ENCODE measurements at places on chromosomes 11 and 22.

DNA sequence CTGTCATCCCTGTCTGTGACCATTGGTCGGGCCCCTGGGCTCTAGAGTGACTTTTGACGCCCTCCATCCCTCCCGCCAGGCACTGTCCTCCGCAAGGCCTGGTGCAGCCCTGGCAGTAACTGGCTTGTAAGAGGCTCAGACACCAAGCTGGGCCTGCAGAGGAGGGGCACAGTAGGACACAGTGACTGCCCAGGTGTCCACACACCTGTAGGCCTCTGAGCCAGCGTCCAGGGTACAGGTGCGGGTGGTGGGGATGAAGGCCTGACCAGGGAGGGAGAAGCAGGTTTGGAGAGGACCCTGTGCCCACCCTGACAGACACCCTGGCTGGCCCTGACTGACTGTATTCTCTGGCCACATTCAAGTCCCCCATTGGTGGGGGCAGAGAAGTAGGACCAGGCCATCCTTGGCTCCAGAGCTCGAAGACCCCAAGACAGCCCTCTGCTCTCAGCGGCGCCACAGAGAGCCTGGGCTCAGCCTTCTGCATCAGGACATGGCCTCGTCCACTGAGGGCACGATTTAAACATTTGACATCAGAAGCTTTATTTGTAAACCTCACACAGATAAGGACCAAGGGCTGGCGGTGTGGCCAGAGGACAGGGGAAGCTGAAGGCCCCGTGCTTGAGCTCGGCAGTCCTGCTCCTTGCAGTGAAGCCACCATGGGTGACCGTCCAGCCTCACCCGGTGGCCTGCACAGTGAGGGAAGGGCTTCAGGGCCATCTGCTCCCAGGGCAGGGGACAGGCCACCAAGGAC, 31.4 kb downstream of the PPIL2 start:
- no peak for DNase-seq

DNA sequence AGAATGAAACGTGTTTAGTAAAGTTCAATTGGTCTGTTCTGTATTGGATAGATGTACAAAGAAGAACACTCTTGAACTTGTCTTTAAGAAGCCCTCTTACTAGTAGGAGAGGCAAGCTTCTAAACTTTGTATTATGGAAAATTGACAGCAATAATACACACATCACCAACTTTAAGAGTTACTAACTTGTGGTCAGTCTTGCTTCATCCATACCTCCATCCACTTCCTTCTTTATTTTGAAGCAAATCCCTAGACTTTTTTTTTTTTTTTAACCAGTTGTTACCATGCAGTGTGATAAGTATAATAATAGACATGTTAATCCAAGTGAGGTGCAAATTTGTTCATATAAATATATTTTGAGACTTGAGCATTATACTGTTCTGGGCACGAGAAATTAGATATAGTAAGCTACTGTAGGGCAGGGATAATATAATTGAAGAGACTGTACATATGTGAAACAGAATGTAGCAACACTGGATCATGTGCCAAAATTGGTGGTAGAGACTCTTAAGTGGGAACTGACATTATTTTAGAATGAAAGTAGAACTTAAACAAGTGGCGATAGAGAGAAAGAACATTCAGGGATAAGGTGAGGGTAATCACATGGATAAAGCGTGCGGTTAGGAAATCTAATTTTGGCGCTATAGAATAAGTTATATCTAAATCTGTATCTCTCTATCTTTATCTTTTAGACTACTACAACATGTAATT, 6.5 kb downstream of the FAR1 start:
- no peak for DNase-seq

- no peak for DNase-seq
Measured at GRCh38 chr11:113444502-113445123, 30.6 kb downstream of the DRD2 start.

GRCh38 chr11:45745065-45745811, 59.7 kb upstream of the SLC35C1 start:
- DNase-seq = no peak

DNA sequence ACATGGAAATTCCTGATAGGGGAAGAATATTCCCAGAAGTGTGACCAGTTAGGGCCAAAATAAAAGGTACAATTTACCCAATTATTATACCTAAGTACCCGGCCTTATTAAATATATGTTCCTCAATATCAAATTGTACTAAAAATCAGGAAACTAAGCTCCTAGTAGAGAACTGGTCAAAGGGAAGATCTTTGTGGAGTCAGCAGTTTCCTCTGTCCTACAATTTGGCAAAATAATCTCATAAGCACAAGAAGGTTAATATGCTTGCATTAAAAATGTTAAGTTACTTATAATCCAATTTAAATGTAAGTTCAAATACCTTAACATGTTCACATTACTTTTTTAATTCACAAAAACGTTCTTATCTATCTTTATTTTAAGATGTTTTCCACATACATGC, 10.3 kb downstream of the TTC28 start:
- DNase-seq = no peak

GRCh38 chr11:33358150-33358831, 101.1 kb downstream of the HIPK3 start:
- no peak for DNase-seq

- DNase-seq = no peak
Measured at GRCh38 chr22:50628543-50629134, 687 bp upstream of the ARSA start.

GRCh38 chr11:58577555-58578135, 1.2 kb upstream of the ZFP91 start:
- DNase-seq = no peak

- no peak for DNase-seq
Measured at GRCh38 chr11:65918211-65919140, at the start of gene C11orf68. Gene C11orf68 (minus strand): TSS chr11:65919062. CDS start chr11:65919031, 31 bp downstream.

DNA sequence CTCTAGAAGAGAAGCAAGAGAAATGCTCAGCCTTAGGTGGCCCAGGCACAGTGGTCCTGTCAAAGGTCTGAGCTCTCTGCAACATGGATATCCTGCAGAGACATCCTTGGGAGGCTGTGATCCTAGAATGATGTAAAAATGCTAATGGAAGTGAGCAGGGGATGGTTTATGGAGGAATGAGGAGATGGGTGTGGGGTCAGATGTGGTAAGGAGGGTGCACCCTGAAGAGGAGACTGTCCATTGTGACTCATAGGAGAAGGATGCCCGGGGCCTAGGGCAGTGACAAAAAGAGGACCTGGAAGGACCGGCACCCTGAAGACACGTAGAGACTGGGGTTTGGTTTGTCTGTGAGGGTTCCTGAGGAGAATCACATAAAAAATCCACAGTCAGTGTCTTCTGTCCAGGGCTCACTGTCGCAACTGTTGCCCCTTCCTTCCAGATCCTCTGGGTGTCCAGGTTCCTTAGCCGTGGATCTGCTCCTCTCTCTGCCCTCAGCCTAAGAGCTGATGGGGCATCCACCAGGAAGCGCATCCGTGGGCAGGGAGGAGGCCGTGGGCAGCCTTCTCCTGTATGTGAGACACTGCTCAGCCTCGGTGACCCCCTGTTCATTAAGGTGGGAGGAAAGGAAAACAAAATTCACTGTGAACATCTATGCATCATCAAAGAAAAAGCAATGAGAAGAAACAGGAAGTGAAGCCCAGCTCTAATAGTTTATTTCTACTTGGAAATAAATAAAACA, 110.7 kb downstream of the VPREB1 start:
- DNase-seq = no peak

GRCh38 chr22:48889209-48889830, 938.4 kb downstream of the BRD1 start:
- DNase-seq = no peak

DNA sequence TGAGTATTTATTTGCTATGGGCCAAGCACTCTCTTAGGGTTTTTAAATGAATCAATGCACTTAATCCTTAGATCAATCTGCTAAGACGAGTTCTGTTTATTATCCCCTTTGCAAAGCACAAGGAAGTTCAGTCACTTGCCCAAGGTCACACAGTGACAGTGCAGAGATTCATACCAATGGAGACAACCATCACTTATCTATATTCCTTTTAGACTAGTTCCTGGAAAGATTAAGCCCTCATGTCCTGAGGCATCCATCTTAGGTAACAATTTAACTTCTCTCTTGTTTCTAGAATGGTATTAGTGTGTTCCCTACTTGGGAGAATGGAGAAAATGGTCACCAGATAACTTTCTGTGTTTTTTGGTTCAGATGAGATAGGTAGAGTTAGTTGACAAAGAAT, 28.3 kb downstream of the NF2 start:
- DNase-seq = no peak

GRCh38 chr22:27514601-27515523, 286.7 kb downstream of the MN1 start:
- DNase-seq = no peak

DNA sequence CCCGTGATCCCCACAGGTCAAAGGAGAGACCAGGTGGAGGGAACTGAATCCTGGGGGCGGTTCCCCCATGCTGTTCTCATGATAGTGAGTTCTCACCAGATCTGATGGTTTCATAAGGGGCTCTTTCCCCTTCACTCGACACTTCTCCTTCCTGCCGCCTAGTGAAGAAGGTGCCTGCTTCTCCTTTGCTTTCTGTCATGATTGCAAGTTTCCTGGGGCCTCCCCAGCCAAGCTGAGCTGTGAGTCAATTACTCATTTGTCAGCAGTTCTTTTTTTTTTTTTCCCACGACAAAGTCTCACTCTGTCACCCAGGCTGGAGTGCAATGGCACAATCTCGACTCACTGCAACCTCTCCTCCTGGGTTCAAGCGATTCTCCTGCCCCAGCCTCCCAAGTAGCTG, 1530.4 kb downstream of the BRD1 start:
- DNase-seq = no peak

- DNase-seq = no peak
Measured at GRCh38 chr11:1534171-1534570, 37.9 kb downstream of the DUSP8 start.

DNA sequence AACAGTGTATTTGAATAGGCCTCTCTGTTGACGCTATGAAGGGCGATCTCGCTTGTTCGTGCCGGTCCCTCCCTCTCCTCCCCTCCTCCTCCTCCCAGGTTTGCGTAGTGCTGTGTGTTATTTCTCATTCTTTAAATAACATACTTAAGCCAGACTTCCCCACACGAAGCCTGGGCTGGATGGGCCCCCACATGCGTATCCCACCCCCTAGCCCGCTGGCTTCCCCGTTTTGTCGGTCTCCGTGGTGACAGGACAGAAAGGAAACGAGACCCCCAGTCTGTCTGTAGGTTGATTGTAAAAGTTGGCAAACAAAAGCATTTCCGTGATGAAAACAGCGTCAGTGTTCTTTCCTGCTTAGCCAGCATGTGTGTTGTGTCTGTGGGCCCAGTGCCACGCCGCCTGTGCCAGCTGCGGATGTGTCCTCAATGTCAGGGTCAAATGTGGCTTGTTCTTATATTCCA, 27.3 kb downstream of the FAM118A start:
- DNase-seq = no peak

GRCh38 chr11:76664578-76665061, 5.9 kb downstream of the LRRC32 start:
- no peak for DNase-seq

GRCh38 chr11:833114-833791, 501 bp downstream of the CD151 start:
- DNase-seq = no peak

GRCh38 chr11:16226245-16226644, 130.1 kb downstream of the SOX6 start:
- DNase-seq = no peak

DNA sequence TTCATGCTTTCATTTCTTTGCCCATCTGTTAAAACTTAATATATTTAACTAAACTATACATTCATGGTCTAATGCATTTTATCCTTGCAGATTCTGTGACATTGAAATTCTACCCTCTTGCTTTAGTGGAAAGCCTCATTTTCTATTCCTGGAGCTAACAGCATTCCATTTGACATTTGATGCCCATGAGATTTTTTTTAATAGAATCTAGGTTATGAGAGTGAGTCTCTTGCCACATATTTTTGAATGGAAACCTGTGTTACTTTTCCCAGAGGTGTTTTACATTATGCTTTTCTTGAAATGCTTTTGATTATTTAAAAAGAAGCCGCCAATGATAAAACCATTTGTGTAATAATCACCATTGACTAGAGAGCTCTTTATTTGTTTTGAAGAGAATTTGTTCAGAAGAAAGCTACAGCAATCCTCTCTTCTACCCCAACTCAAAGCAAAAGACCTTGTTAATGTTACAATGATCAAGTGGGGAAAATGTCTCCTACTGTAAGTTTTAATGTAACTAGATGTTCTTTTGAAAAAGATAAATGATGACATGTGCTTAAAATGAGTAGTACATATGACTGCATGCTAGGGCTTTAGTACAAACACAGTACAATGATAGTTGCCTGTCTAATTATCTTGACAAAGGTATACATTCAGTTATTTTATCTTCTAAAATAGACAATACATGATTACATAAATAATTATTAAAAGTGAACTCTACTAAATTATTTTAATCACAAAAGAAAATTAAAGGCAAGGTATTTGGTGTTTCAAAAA, 67.3 kb downstream of the GAS2 start:
- no peak for DNase-seq

- peak; percentile 18 for DNase-seq
Measured at GRCh38 chr11:26297189-26297975, 34.5 kb upstream of the ANO3 start.

DNA sequence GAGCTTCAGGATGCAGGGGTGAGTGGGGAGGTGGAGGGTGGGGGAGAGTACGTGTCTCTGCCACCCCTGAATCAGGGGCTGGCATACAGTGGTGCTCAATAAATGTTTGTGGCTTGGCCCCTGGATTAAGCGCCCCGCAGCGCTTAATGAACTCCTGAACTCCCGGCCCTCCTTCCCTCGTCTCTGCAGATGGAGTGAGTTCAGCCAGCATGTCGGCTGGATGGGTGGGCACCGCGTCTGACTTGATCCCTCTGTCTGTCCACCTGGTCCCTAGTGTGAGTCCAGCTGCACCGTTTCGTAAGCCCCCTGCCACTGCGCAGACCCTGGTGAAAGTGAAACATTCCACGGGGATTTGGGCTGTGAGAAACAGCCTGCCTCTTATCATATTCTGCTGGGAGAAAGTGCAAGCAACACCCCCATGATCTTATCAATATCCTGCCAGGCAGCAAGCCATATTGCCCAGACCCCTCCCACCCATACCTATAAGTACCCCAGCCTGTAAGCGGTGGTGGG, 12.0 kb upstream of the MRGPRD start:
- DNase-seq = no peak

GRCh38 chr11:112292785-112293407, 32.2 kb upstream of the PLET1 start:
- DNase-seq = no peak

GRCh38 chr11:45031912-45032519, 81.3 kb upstream of the TP53I11 start:
- DNase-seq = no peak

- DNase-seq = no peak
Measured at GRCh38 chr11:25423436-25424199, 908.3 kb upstream of the ANO3 start.

- peak; percentile 66 for DNase-seq
Measured at GRCh38 chr11:63478896-63479295, 12.1 kb downstream of the PLAAT5 start.

Measured in NT2/D1 (cell line).